ENCODE measurements at places on chromosomes 12 and 14.

DNA sequence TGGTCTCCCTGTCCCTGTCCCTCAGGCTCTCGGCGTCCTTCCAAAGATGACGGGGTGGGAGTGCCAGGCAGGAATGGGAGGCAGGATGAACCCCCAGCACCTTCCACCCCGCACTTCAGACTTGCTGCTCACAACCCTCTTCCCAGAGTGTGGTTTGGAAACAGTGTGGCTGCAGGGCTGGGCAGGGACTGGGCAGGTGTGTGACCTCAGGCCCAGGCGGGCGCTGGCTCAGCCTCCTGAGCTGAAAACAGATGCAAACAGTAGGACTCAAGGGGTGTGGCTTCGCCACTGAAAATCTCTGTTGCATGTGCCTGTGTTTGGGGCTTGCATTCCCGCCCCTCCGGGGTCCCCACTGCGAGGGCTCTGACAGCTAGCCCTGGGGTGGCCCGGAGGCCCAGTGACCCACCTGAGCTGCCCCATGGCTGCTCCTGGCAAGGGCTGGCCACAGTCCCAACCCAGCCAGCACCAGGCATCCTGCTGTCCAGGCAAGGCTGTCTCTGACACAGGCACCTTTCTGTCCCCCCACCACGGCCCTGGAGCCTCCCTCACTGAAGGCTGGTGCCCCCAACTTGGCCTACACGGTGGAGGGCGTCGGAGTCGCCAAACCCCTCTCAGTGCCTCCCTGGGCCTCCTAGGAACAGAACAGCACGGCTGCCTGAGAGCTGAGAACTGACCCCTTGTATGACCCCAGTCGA is 46.1 kb downstream of the BEGAIN start:
- no peak for DNase-seq

GRCh38 chr12:8603286-8603685 is 9.4 kb downstream of the AICDA start:
- DNase-seq = no peak

DNA sequence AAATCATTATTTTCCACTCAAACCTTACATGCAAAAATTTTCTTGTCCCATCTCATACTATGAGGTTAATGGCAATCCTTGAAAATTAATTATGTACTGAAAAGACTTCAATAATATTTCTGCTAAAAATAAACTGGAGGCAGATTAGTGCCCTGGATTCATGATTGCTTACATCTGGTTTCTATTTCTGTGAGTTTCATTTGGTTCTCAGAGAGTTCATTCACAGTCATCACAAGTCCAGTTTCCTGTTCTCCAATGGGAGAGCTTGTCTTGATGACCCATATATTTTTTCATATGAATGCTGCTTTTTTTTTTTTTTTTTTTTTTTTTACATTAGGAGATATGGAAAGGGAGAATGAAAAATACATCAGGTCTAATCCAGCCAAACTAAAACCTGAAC is 6.6 kb upstream of the PTHLH start:
- no peak for DNase-seq

DNA sequence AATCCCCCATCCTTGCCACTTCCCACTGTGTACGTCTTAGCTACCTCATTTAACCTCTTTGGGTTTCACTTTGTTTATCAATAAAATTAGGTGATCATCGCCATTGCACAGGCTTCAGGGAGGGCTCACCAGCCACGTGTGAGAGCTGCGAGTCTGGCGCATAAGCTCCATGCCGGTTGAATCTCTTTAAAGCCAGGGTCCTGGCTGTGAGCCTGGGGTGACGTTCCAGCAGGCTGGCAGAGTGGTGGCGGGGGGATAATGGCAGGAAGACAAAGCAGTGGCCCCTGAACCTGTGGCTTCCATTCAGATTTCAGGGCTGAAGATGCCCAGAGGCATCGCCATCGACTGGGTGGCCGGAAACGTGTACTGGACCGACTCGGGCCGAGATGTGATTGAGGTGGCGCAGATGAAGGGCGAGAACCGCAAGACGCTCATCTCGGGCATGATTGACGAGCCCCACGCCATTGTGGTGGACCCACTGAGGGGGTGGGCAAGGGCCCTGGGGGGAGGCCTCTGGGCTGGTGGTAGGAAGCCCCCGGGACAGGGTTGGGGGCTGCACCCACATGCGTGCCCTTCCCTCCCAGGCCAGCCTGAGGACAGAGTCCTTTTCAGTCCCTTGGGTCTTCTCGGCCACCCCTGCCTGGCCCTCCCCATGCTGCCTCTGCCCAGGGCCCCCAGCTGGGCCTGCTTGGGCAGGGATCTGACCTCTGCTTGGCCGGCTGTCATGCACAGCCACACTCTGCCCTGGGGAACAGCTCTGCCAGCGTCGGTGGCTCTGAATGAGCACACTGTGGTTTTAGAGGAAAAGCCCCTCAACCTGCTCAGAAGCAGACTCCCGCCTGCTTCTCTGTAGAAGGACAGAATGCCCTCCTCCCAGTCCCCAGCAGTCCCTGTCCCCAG is 8.6 kb upstream of the NXPH4 start:
- no peak for DNase-seq

GRCh38 chr12:59403259-59403932 is 192.4 kb upstream of the SLC16A7 start:
- DNase-seq = peak; percentile 67

GRCh38 chr12:51265024-51265423 is 5.2 kb downstream of the SMAGP start:
- DNase-seq = no peak

GRCh38 chr14:61217516-61217915 is 63.6 kb downstream of the TMEM30B start:
- DNase-seq = no peak

DNA sequence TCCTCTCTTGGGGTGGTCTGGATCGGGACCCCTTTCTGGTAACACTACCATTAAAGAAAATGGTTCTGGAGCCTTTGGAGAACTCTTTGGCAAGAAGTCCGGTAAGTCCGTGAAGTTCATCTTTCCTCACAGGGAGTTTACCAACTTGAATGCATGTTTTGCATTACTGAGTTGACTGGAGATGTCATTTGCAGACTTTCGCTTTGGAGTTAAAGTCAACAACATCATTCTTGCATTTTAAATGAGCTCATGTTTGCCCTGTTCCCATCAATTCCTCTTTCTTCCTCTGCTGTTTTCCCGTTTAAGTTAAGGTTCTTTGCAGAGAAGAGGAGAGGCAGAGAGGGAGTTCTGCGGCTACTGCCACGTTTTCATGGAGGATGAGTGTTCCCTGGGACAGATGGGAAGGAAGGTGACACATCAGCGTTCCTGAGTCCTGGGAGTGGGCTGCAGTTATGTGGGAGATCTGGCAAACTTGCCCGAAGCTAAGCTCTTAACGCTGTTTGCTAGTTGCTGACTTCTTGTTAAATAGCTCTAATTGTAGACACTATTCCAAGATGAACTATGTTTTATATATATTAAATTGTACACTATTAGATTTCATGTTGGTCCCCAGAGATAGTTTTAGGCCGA is 18.8 kb upstream of the PRICKLE1 start:
- DNase-seq = no peak

GRCh38 chr12:1056390-1056789 is 65.4 kb downstream of the ERC1 start:
- DNase-seq = no peak

- no peak for DNase-seq
Measured at GRCh38 chr12:78038986-78039385, 208.3 kb downstream of the NAV3 start.

GRCh38 chr12:32240162-32240561 is 133.5 kb downstream of the BICD1 start:
- DNase-seq = no peak

GRCh38 chr14:20934148-20934762 is 21.0 kb upstream of the RNASE2 start:
- DNase-seq = no peak

- DNase-seq = no peak
Measured at GRCh38 chr14:55706365-55706684, 126.3 kb downstream of the KTN1 start.

- no peak for DNase-seq
Measured at GRCh38 chr12:124179936-124180607, 114.8 kb upstream of the RFLNA start.

- no peak for DNase-seq
Measured at GRCh38 chr14:90911121-90911520, 94.9 kb upstream of the TTC7B start.

DNA sequence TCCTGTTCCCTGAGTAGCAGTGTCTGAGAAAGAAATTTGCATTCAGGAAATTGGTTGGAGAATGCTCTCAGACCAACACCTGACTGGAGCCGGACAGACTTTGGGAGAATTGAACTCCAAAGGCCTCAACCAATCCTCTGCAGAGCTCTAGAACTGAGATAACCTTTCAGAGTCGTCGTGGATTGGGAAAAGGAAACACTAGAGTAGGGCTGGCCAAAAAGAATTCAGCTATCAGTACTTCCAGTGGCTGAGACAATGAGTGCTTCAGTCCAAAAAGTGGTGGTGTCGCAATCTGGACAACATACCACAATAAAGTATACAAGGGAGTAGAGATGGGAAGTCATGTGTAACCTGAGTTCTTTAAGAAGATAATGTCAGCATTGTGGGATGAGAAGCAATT is 377.1 kb downstream of the SLC16A7 start:
- no peak for DNase-seq
